ENCODE measurements at places on chromosomes 5 and 9.

- no peak for DNase-seq
These were observed 106.3 kb downstream of the KDM4C start for GRCh38 chr9:6864102-6864501.

DNA sequence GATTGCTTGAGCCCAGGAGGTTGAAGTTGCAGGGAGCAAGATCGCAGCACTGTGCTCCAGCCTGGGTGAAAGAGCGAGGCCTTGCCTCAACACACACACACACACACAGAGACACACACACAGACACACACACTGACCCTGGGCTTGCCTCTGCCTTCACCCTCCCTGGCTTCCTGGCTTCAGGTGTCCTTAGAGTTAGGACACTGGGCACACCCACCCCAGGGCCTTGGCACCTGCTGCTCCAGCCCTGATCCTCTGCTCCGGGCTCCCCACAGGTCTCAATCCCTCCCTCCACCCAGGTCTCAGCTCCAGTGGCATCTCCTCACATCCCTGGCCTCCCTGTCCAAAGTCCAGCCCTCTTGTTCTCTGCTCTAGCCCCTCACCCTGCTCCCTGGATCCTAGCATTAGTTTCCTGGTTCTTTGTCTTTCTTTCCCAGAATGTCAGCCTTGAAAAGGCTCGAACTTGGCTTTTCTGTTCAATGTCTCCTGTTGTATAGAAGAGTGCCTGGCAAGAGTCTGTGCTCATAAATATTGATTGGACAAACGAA is 212.9 kb downstream of the C9orf50 start:
- no peak for DNase-seq

DNA sequence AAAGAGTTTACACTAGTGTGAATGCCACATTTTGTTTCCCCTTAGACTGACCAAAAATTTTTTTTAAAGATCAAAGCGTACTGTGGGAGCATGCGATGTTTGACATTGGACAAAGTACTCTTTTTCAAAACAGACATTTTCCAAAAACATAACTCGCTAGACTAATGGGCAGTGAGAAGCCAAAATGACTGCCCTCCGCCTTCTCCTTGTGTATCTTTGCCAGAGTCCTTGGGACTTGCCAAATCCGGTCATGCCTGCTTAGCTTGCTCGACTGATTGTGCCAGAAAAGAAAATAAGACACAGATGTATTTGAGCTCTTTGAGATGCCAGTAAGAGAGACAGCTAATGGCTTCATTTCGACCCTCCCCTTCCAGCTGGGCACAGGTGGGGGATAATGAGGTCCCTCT is 157.5 kb downstream of the MAPKAP1 start:
- peak; percentile 94 for DNase-seq

- DNase-seq: peak; percentile 12
These were observed 15.0 kb upstream of the TEX48 start for GRCh38 chr9:114696814-114697544.

DNA sequence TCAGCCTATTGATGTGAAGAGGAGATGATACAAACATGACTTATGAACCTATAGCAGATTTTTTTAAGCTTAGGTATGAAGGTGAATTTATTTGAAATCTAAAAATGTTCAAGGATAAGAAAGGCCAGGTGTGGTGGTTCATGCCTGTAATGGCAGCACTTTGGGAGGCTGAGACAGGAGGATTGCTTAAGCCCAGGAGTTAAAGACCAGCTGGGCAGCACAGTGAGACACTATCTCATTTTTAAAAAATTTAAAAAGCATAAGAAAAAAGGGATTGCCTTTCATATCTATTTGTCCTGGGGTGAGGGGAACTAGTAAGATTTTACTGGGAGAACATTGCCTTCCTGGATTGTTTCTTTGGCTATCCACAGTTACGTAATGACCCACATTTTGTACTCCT is 40.8 kb upstream of the SRP19 start:
- no peak for DNase-seq

DNA sequence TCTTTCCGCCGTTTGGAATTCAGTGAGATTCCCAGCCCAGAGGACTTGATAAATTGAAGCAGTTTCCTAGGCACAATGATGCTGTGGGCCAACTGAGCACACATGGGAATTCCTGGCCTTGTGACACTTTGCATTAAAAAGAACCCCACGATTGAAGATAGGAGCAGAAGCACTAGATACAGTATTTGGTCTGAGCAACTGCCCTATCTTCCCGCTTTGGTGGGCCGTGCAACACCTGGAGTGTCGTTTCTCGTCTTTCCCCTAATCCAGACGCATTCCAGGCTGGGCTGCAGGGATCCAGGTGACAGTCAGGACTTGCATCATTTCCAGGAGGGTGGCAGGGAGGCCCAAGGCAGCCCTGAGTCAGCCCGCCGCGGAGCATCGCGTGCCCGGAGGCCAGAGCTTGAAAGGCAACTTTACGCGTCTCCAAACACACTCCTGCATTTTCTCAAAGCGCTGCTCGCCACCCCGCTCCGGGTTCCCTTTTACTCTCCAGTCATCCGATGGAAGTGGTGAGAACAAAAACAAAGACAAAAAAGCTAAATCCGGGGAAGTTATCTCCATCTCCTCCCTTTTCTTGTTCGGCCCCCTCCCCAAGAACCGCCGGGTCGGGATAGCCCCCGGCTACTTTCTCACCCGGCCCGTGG is 753 bp upstream of the STC2 start:
- DNase-seq: peak; percentile 72

DNA sequence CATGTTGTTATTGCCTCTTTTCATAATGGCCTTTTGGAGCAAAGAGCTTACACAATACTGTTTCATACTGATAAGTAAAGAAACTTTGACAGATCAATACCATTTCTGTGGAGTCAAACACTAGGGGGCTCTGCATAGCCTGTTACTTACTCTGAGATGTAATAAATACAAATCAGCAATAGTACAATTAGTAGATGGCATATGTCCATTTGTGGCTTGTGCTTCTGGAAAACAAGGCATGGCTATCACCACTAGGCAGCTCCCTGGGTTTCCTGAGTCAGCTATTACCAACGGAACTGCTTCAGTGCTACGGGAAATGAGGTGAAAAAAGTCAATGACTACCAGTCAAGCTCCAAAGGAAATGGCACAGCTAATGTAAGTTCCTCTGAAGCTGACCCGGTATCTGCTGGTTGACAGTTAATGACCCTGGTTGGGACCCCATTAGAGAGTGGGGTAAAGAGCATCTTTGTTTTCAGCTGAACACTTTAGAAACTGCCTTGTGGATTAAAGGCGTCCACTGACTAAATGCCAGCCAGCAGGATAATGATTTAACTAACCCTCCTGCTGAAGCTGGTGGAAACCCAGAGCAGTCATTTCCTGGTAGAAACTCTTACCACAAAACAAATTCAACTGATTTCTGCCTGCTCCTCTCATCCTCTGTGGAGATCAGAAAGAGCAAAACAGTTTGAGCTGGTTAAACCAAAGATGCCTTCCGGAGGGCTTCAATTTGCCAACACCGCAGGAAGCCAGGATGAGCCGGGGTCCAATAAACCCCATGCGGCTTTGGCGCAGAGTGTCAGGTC is 69.0 kb upstream of the FAM169A start:
- DNase-seq: peak; percentile 87

- no peak for DNase-seq
These were observed 35.9 kb upstream of the TAF1L start for GRCh38 chr9:32671333-32671732.

DNA sequence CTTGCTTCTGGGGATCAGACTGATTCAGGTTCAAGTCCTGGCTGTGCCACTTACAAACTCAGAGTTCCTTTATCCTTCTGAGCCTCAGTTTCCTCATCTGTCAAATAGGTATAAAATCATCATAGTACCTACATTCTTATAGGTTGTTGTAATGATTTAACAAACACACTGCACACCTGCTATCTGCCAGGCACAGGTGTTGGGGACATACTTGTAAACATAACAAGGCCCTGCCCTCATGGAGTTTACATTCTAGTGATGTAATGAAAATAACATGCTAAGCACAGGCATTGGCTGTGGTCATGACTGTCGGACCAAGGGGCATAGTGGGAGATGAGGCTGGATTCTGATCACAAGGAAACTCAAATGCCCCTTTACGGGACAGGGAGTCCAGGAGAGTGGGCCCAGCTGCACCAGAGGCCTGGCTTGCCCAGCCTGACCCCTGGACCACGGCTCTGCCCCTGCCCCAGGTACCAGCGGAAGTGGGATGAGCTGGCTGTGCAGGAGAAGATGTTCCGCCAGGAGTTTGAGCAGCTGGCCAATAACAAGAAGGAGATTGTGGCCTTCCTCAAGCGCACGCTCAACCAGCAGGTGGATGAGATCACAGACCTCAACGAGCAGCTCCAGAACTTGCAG is 2.3 kb downstream of the CFAP157 start:
- DNase-seq: no peak

DNA sequence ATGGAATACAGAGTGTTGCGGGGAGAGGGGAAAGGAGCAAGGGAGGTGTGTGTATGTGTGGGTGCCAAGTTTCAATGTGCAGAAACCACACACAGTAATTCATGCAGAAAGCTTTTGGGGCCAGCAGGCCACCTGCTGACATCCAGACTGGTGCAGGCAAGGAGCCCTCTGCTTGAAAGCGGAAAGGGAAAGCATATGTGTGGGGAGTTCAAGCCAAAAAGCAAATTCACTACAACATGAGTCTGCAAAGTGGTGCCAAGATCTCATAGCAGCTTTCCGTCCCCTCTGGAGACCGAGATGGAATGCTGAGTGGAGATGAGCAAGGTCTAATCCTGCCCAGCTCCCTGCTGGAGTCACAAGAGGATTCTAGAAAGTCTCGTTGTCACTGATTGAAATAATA is 159.7 kb upstream of the VLDLR start:
- no peak for DNase-seq

- DNase-seq: no peak
These were observed 94.3 kb downstream of the SREK1 start for GRCh38 chr5:66238435-66238834.

Data from fibroblast of gingiva (primary cell).